ENCODE measurements at places on chromosomes 16 and 17.

DNA sequence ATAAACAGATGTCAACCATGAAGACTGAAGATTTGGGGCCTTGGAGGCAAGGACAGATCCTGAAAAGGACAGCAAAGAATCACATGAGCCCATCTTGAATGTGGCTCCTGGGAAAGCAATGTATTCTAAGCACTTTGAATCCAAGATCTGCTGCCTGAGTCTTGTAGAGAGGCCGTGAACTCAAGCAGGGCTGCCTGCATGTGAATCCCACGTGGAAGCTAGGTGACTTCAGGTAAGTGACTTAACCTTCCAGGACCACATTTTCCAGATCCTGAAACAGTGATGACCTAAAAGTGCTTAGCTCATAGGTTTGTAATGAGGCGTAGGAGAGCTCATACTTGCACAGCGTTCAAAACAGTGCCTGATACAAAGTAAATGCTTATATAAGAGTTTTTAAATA lies 373.0 kb upstream of the SALL1 start:
- DNase-seq, result no peak

GRCh38 chr16:83900571-83900970 lies 1.7 kb downstream of the MLYCD start:
- no peak for DNase-seq

DNA sequence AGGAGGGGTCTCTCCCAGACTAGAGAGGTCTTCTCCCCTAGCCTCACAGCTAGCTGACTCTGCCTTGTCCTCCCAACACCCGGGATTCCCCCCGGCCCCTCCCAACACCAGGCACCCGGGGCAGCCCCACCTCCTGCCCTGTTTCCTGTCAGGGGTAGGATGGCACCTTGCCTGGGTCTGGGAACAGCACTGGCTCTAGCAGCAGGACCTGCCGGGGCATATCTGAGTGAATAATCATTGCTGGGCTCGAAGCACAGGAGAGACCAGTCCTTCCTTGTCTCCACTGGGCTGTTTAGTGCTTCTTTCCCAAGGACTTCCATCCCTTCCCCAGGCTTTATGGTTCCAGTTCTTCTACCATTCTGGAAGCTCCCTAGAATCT lies 25.7 kb downstream of the MINK1 start:
- no peak for DNase-seq

DNA sequence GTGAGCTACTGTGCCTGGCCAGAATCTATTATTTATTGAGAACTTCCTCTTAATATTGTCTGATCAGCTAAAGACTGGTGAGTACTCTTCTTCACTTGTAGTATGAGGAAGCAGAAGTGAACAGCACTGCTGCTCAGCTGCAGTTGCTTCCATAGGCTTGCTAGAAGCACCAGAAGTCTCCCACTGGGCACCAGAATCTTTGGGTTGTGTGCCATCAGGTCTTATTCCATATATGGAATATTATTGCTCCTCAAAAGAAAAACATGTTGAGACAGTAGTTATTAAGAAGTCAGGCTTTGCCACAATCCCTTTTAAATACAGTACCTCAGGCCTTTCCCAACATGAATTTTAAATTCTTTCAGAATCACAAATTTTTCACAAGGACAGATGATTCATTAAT lies 17.2 kb downstream of the SNTB2 start:
- peak; percentile 28 for DNase-seq

- no peak for DNase-seq
These were observed 7.6 kb upstream of the ALOX15B start for GRCh38 chr17:8031261-8031661.

- DNase-seq, result no peak
These were observed 786.6 kb upstream of the SOX9 start for GRCh38 chr17:71334048-71334751.

DNA sequence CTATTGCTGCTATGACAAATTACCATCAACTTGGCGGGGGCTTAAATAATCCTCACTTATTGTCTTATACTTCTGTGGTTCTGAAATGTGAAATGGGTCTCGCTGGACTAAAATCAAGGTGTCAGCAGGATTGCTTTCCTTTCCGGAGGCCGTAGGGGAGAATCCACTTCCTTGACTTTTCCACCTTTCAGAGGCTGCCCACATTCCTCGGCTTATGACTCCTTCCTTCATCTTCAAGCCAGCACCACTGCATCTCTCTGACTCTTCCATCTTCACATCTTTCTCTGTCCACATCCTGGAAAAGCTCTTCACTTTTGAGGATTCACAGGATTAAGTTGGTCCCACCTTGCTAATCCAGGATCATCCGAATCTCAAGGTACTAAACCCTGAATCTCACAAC lies 217.8 kb downstream of the GRIN2A start:
- DNase-seq, result no peak

DNA sequence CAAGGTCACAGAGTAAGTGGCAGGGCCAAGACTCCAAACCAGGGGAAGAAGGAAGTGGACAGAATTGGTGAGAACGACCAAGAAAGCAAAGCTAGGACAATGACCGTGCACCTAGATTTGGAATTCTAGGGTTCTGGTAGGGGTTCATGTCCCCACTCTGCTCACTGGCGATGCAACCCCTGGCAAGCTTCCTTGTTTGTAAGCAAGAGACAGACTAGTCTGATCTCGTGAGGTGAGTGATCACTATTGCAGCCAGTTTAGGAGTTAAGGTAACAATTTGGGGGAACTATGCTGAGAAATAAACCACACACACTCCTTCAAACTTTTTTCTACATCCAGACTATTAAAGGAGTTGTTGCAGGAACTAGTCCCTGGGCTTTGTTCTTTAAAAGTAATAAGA lies 48.1 kb downstream of the XPO6 start:
- no peak for DNase-seq

- DNase-seq, result no peak
These were observed 58.3 kb downstream of the PLD6 start for GRCh38 chr17:17147821-17148220.

DNA sequence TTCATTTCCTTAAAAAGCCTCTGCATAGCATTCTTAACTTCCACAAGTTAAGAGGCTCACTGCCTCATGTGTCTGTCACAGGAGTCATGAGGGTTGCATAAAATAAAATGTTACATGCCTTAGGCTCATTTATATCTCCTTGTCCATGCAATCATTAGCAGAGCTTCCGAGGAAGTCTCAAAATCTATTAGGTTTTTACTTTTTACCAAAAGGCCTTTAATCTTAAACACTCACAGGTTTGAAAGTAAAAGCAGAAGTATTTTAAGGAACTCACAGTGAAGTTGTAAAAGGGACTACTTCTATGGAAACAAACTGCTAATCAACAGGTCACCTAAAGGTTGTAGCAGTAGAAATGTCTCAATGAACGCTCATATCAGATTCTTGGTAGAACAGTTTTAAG lies 5.2 kb upstream of the ATP6V0A1 start:
- DNase-seq, result peak; percentile 96

GRCh38 chr17:79276821-79277220 lies 202.2 kb downstream of the ENGASE start:
- DNase-seq, result no peak

DNA sequence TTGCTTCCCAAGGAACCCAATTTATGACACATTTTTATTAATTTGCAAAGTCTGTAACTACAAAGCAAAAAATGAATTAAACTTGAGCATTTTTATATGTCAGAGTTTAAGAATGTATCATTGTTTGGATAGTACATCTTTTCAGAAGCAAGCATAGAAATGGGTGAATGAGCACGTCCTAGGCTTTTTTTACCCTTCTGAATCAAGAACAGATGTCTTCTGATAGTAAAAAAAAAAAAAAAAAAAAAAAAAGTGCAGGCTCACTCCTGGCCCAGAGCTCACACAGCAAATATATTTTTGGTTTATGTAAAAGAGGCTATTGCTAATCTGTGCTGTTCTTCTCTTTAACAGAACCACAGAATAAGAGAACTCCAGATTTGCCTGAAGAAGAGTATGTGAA lies 6.3 kb downstream of the TERF2IP start:
- DNase-seq, result no peak

- no peak for DNase-seq
These were observed 21.7 kb upstream of the NFAT5 start for GRCh38 chr16:69544088-69544487.

DNA sequence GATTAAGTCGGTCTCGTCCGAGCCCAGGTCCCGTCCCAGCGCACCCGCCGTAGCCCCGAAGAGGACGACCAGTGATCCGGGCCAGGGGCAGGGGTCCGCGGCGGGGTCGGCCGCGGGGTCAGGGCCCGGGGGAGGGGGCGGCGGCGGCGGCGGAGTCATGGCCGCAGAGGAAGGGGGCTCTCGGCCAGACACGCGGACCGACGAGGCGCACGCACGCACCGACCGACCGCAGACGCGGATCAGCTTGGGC lies at the start of gene ESRP2:
Gene ESRP2, minus strand, starts transcription at position 241 of the 250 bp plus-strand sequence. Its CDS starts 82 bp downstream, at position 159.
- no peak for DNase-seq
